ENCODE measurements at places on chromosomes 13 and 19. TPM values are rescaled to one million over a fixed set of nuclear protein-coding genes. Genes with fewer than 3 reads are reported as not detected.

Gene SOHLH2
- not detected for total RNA-seq

Gene LRG1
- 15.9 TPM for total RNA-seq

DNA sequence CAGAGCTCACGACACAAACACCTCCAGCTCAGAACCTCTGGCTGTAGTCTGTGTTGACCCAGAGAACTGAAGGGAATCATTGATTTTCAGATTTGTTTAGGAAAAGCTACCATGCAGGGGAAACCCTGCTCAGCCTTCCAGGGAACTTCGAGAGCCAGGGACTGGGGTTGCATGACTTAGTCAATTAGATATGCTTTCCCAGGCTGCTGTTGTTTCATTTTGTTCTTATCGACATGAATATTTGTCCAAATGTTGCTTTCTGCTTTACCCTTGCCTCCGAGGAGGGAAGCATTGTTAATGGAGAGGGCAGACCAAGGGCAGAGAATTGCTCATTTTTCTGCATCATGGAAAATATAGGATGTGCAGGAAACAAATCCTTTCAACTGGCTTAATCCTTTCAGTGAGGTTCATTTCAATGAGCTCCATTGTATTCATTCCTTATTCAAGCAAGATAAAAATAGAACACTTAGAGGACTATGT is 82.5 kb downstream of the KLF5 start:
- DNase-seq = no peak

GRCh38 chr13:46983881-46984280 is 87.0 kb upstream of the HTR2A start:
- DNase-seq = no peak

GRCh38 chr19:10543420-10544241 is at the start of gene ATG4D:
Gene ATG4D (plus strand): TSS chr19:10543904. CDS start chr19:10544091, 187 bp downstream.
- peak; percentile 96 for DNase-seq
